ENCODE measurements at places on chromosomes 5 and 9.

GRCh38 chr9:93210324-93210973, 26.5 kb downstream of the WNK2 start:
- H3K27me3 ChIP-seq: no peaks in the 10 kb centered on the region
- H3K36me3 ChIP-seq: no peaks in the 10 kb centered on the region
- DNase-seq: no peak
- peaks cover 35% of the 10 kb centered on the region for H3K4me1 ChIP-seq
- H3K27ac ChIP-seq: no peak overlapping the region
- no peak overlapping the region for H3K4me3 ChIP-seq

GRCh38 chr5:4511996-4512656, 628.0 kb upstream of the ADAMTS16 start:
- no peaks in the 10 kb centered on the region for H3K36me3 ChIP-seq
- no peaks in the 10 kb centered on the region for H3K4me1 ChIP-seq
- H3K27ac ChIP-seq: no peak overlapping the region
- no peaks in the 10 kb centered on the region for H3K27me3 ChIP-seq
- no peak for DNase-seq

GRCh38 chr9:14373336-14373666, 59.4 kb upstream of the NFIB start:
- peak overlapping the region; percentile 53 for H3K27ac ChIP-seq
- no peak overlapping the region for H3K4me3 ChIP-seq
- no peak for DNase-seq
- H3K36me3 ChIP-seq: no peaks in the 10 kb centered on the region
- H3K27me3 ChIP-seq: no peaks in the 10 kb centered on the region
- H3K4me1 ChIP-seq: peaks cover 19% of the 10 kb centered on the region

DNA sequence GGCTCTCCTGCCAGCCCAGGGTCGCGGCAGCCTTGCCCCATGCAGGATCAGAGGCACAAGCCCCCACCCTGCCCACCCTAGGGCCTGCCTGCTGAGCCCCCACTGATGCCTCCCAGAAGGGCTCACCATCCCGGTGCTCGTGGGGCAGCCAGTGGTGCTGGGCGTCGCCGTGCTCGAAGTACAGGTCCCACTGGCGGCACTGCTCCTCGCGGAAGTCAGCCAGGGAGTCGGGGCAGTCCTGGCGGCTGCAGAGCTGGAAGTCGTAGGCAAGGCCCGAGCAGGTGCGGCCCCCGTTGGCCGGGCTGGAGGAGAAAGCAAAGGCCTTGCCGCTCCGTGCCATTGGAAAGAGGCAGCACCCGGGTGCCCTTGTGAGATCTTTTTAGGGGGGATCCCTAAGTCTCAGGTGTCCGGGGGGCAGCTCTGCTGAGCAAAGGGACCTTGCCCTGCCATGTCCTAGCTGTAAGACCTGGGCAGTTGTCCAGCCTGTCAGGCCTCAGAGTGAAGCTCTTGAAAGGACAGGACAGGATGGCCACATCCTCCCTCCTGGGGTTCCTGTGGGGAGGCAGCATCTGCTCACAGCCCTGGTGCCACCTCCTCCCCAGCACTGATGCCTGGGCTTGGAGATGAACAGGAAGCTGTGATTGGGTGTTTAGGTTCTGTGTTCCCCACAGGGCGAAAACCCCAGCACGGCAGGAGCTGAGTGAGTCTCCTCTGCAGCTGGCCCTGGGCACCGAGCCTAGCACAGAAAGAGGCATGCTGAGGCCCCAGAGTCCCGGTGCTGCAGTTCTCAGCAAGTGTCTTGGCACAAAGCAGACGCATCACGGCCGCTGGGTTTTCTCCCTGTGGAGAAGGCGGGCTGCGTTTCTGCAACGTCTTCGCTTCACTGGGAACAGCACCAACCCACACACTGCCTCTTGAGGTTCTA, 77.7 kb downstream of the ZNF354C start:
- no peaks in the 10 kb centered on the region for H3K4me1 ChIP-seq
- H3K27ac ChIP-seq: no peak overlapping the region
- no peak overlapping the region for H3K4me3 ChIP-seq
- H3K36me3 ChIP-seq: no peaks in the 10 kb centered on the region
- no peak for DNase-seq

- DNase-seq: no peak
- H3K36me3 ChIP-seq: no peaks in the 10 kb centered on the region
- no peaks in the 10 kb centered on the region for H3K27me3 ChIP-seq
Measured at GRCh38 chr5:115260248-115260647, 2.4 kb downstream of the PGGT1B start.

DNA sequence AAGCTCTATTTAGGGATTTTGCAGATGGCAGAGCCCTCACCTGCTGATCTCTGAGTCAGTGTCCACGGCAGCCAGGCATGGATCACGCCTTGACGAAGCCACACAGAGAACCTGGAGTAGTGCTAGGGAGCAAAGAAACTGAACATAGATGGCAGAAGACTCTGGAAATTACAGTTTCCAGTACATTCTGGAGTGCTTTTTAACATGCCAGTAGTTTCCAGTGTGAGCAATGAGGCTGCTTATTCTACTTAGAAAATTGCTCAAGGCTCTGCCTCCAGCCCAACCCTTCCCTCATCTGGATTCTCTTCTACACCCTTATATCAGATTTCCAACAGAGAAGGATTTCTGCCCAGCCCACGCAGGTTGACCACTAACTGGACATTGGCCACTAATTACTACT, 203.3 kb downstream of the ADAMTS12 start:
- no peak overlapping the region for H3K27ac ChIP-seq
- H3K27me3 ChIP-seq: no peaks in the 10 kb centered on the region
- no peaks in the 10 kb centered on the region for H3K4me1 ChIP-seq
- H3K4me3 ChIP-seq: no peak overlapping the region
- no peak for DNase-seq

GRCh38 chr5:144002876-144003275, 167.6 kb downstream of the YIPF5 start:
- H3K4me3 ChIP-seq: no peak overlapping the region
- H3K27me3 ChIP-seq: no peaks in the 10 kb centered on the region
- no peaks in the 10 kb centered on the region for H3K36me3 ChIP-seq
- no peaks in the 10 kb centered on the region for H3K4me1 ChIP-seq
- no peak overlapping the region for H3K27ac ChIP-seq

GRCh38 chr9:94829380-94830070, 103.0 kb downstream of the AOPEP start:
- DNase-seq: no peak
- H3K4me1 ChIP-seq: peaks cover 35% of the 10 kb centered on the region
- no peaks in the 10 kb centered on the region for H3K27me3 ChIP-seq
- no peak overlapping the region for H3K27ac ChIP-seq
- no peaks in the 10 kb centered on the region for H3K36me3 ChIP-seq

GRCh38 chr9:4059437-4059836, 240.4 kb downstream of the GLIS3 start:
- no peaks in the 10 kb centered on the region for H3K27me3 ChIP-seq
- H3K4me1 ChIP-seq: no peaks in the 10 kb centered on the region
- H3K27ac ChIP-seq: no peak overlapping the region
- no peak for DNase-seq

GRCh38 chr9:20028192-20028848, 239.5 kb upstream of the SLC24A2 start:
- no peaks in the 10 kb centered on the region for H3K4me1 ChIP-seq
- H3K4me3 ChIP-seq: no peak overlapping the region
- H3K27me3 ChIP-seq: no peaks in the 10 kb centered on the region
- no peaks in the 10 kb centered on the region for H3K36me3 ChIP-seq
- no peak for DNase-seq
- peak overlapping the region; percentile 44 for H3K27ac ChIP-seq

- H3K36me3 ChIP-seq: no peaks in the 10 kb centered on the region
- DNase-seq: no peak
- no peaks in the 10 kb centered on the region for H3K4me1 ChIP-seq
- no peak overlapping the region for H3K4me3 ChIP-seq
Measured at GRCh38 chr5:73337586-73338255, 110.9 kb downstream of the FOXD1 start.

GRCh38 chr9:5832071-5832537, 813 bp downstream of the ERMP1 start:
- peak overlapping the region; percentile 63 for H3K4me3 ChIP-seq
- H3K27ac ChIP-seq: peak overlapping the region; percentile 93
- H3K4me1 ChIP-seq: peaks cover 27% of the 10 kb centered on the region

DNA sequence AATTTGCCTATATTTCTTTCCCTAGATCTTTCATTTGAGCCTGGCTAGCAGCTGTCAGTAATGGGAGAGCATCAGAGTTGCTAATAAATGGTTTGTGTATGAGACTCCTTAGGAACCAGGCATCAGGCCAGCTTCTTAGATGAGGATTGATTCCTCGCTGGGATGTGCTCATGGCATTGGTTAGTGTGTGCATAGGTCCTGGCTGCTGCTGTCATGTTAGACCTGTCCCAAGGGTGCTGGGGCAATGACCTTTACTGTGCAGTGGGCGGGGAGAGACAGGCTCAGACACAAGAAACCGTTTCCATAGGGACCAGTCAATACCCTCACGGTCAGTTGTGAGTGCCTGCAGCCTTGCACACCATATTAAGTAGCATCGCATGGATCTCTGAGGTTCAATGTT, 112.3 kb upstream of the NR3C1 start:
- H3K4me1 ChIP-seq: peaks cover 5% of the 10 kb centered on the region
- no peak overlapping the region for H3K27ac ChIP-seq
- no peak for DNase-seq
- H3K4me3 ChIP-seq: no peak overlapping the region
- H3K27me3 ChIP-seq: no peaks in the 10 kb centered on the region

DNA sequence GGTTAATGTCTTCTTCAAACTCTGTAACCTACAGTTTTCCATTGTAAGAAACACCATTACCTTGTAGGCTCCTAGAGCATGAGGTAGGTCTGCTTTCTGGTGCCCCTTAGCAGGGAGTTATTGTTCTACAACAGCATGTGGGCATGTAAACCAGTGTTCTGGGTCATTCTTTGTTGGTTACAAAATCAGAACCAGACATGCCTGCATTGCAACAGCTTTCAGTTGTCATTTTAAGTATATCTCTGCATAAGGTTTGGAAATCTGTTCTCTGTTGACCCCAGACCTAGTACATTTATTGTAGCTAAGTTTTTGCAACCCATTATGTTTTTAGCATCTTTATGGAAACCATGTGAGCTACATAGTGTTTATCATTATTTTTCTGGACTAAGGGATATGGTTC, 10.9 kb downstream of the RGMB start:
- no peak overlapping the region for H3K4me3 ChIP-seq
- H3K27ac ChIP-seq: no peak overlapping the region
- DNase-seq: no peak
- H3K27me3 ChIP-seq: no peaks in the 10 kb centered on the region

DNA sequence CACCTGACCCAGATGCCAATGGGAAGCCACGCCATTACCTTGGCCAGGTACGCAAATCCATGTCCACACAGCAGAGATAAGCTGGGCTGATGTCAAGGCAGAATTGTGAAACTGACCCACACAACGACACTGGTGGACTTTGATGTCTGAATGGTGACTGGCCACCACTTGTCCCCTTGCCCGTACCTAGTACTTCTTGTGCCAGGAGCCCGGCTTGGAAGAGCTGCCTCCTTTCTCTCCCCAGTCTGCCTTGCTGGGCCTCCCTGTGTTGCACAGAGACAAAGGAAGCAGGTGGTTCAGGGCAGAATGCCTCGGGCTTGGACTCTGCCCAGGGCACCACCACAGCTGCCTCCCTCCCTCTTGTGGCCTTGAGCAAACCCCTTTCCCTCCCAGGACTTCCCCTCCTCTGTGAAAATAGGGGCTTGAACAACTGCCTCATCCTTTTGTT, 23.3 kb downstream of the PTGES2 start:
- peak; percentile 74 for DNase-seq
- H3K4me1 ChIP-seq: peaks cover 87% of the 10 kb centered on the region
- H3K27me3 ChIP-seq: no peaks in the 10 kb centered on the region
- H3K27ac ChIP-seq: peak overlapping the region; percentile 91
- peaks cover 40% of the 10 kb centered on the region for H3K36me3 ChIP-seq

GRCh38 chr5:9398227-9398626, 147.6 kb downstream of the SEMA5A start:
- no peaks in the 10 kb centered on the region for H3K27me3 ChIP-seq
- no peaks in the 10 kb centered on the region for H3K4me1 ChIP-seq
- H3K4me3 ChIP-seq: no peak overlapping the region
- H3K27ac ChIP-seq: no peak overlapping the region

GRCh38 chr9:37968228-37968701, 64.3 kb upstream of the SLC25A51 start:
- no peak for DNase-seq
- H3K4me1 ChIP-seq: no peaks in the 10 kb centered on the region
- no peak overlapping the region for H3K27ac ChIP-seq
- H3K27me3 ChIP-seq: no peaks in the 10 kb centered on the region
- no peak overlapping the region for H3K4me3 ChIP-seq

DNA sequence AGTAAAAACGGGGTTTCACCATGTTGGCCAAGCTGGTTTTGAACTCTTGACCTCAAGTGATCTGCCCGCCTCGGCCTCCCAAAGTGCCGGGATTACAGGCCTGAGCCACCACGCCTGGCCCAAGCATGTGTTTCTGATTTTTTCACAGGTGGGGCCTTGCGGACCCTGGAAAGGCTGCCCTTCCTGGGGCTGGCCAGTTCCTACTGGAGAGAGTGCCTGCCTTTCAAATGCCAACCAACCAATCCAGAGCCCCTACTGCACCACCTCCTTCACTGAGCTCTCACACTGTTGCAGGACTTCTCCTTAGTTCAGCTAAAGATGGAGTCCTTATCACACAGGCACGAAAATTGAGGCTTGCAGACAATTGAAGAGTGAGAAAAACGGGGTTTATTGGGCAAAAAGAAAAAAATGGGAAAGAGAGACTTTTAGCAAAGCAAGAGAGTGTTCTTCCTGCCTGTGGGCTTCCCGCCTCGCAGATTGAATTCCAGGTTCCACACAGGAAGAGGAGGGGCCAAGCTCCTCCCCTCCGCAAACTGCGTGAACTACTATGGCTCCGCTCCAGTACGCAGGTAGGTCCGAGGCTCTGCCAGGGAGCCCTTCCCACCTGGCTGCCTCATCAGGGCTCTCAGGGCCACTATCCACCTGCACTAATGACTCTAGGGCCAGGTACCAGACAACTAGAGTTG, 8.3 kb upstream of the CMBL start:
- H3K27me3 ChIP-seq: no peaks in the 10 kb centered on the region
- DNase-seq: no peak
- peak overlapping the region; percentile 70 for H3K27ac ChIP-seq
- no peaks in the 10 kb centered on the region for H3K36me3 ChIP-seq
- H3K4me1 ChIP-seq: peaks cover 35% of the 10 kb centered on the region

DNA sequence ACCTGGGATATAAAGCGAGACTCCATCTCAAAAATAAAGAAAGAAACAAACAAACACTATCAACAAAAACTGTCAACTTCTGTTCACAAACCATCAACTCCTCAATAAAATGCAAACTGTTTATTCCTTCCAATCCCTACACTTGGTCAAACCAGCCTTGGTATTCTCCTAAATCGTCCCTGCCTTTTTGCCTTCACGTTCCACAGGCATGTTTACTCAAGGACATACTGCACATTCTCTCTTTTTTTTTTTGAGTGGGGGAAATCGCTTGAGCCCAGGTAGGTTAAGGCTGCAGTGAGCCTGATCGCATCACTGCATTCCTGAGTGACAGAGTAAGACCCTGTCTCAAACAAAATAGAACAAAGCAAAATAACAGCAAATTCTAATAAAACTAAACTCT, 13.0 kb downstream of the UBAP2 start:
- H3K27ac ChIP-seq: no peak overlapping the region
- no peaks in the 10 kb centered on the region for H3K27me3 ChIP-seq
- no peak overlapping the region for H3K4me3 ChIP-seq
- DNase-seq: no peak
- no peaks in the 10 kb centered on the region for H3K36me3 ChIP-seq
- H3K4me1 ChIP-seq: peaks cover 3% of the 10 kb centered on the region

Measured in gastrocnemius medialis (tissue), 4 donors.